ENCODE measurements at places on chromosomes 7 and 10.

DNA sequence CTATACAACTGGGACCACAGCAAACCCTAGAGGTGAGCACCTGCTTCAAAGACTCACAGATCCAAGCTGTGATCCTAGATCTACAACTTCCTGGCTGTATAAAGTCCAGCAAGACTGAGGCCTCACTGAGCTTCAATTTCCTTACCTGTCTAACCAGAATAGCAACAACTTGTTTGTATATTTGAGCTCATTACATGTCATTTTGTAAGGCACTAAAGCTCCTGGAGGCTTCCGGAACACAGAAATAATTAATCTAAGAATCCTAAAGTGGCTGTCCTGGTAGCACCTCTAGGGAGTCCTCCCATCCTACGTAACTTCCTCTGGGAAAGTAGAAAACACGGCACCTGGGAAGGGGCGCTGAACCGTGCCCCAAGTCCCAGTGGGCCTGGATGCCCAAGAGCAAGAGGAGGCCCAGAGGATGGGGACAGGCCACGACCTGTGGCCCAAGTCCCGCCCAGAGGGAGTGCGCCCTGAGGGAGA is 39.4 kb downstream of the HK1 start:
- no peak for DNase-seq

- no peak for DNase-seq
These were observed 3.1 kb downstream of the DYDC2 start for GRCh38 chr10:80359644-80360043.

- no peak for DNase-seq
These were observed 611.8 kb downstream of the LRMDA start for GRCh38 chr10:76043261-76043660.

DNA sequence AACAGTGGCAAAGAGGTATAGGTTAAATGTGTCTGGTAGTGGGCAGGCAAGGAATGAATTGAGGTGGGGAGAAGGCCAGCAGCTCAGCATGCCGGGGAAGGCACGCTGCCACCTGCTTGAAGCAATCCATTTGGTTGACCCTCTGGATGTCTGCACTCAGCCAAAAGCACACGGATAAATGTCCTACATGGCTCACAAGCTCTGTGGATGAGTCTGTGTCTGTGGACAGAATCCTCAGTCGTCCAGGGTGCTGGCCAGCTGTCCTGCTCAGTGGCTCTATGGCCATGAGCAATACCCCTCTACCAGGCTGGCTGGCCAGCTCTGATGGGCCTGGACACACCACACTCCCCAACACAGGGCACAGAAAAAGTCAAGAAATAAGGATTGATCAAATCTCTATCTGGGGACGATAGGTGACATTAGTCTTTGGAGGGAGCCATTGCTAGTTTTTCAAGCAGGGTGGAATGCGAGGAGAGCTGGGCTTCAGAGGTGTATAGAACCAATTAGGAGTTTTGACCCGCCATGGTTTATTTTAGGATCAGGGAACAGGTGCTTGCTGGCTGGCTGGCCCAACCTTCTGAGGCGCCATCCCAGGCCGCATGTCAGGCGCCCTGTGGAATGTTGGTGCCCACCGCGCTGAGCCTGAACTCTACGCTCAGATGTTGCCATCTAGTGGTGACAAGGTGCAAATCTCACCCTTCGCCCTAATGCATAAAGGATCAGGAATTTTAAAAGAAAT is 493.4 kb downstream of the TNS3 start:
- no peak for DNase-seq

DNA sequence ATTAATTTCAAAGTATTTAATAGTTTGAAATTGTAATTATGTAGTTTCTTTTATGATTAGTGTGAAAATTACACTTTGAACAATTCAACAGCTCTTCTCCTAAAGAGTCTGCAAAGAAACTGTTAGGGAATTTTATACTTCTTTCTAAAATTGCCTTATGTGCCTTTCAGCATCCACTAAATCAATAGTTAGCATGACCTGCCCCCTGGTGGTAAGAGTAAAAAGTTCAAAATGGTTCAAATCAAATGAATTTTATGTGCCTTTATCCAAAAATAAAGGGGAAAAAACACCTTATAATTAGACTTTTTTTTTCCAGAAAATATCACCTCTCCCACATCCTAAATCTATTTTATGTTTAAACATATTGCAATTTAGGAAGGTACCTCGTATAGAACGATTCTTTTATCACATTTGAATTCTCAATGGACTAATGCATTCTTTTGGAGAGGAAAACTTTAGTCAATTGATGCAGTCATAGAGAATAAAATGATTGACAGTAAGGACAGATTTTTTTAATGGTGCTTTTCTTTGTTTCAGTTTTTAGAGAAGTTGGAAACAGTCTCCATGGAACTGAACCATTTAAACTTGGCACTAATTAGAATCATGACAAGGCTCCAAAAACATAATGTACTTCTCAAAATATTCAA is 163.7 kb downstream of the SEMA3D start:
- DNase-seq = no peak

DNA sequence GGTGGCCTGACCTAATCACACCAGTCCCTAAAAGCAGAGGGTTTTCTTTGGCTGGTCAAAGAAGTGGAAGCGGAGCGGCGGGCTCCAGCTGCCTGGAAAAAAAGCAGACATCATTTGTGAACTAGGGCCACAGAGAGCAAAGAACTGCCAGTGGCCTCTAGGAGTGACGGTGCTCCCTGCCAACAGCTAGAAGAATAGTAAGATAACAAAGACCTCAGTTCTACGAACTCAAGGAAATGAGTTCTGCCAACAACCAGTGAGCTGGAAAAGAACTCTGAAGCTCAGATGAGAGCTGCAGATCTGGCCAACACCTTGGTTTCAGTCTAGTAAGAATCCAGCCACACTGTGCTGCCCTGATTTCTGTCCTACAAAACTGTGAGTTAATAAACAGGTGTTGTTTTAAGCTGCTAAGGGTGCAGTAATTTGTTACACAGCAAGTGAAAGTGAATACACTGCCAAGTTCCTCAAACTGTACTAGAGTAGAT is 178.0 kb downstream of the SRPK2 start:
- DNase-seq = no peak

GRCh38 chr10:58700591-58700990 is 187.9 kb downstream of the BICC1 start:
- DNase-seq = no peak
